ENCODE measurements at places on chromosomes 13 and 19. TPM values are rescaled to one million over a fixed set of nuclear protein-coding genes. Genes with fewer than 3 reads are reported as not detected.

DNA sequence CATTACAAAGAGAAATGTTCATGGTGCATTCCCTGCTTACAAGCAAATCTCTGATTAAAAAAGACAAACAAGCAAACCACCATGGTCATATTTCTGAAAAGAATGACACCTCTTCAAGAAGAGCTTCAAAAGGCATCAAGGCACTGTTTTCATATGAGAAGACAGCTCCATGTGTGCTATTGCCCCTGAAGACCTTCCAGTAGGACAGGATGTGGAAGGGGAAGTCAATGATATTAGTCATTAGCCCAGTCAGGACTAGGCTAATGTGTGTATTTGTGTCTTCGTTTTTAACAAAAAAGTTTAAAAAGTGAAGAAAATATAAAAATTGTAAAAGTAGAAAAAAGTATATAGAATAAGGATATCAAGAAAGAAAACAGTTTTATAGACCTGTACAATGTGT lies 534.7 kb upstream of the ARGLU1 start:
- DNase-seq = no peak

GRCh38 chr19:17393002-17393401 lies 994 bp downstream of the CCDC194 start:
- DNase-seq = no peak

GRCh38 chr19:38135150-38135998 lies 88.6 kb downstream of the DPF1 start:
- no peak for DNase-seq

Gene LGALS7B
- not detected for total RNA-seq

- DNase-seq = no peak
Measured at GRCh38 chr13:76012091-76012721, 376.1 kb downstream of the LMO7 start.

DNA sequence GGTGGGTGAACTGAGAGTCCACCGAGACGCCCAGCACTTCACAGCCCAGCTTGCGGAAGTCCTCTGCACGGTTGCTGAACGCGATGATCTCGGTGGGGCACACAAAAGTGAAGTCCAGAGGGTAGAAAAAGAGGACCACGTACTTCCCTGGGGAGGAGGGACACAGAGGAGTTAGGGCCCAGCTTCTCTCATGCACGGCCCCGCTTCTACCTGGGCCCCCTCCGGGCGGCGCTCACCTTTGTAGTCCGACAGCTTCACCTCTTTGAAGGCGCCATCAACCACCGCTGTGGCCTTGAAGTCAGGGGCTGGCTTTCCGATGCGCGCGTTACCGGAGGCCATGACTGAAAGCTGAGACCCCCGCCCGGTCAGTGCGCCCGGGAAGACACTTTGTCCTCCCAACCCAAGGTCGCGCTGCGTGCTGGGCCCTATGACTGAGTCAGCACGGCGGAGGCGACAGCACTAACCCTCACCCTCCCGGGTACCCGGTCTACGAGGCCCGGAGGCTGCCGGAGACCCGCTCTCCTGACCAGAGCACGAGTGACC lies 606 bp downstream of the PRDX2 start:
- DNase-seq = no peak

- no peak for DNase-seq
Measured at GRCh38 chr13:99686944-99687411, 185.7 kb downstream of the TM9SF2 start.

Gene FXYD3
- total RNA-seq = not detected

- DNase-seq = no peak
Measured at GRCh38 chr13:48233046-48233888, at the start of gene ITM2B. Gene ITM2B, plus strand, starts transcription at chr13:48233206. Its CDS starts 155 bp downstream, at chr13:48233361.

Gene CEACAM6
- not detected for total RNA-seq

- DNase-seq = no peak
Measured at GRCh38 chr13:102645701-102646100, 48.9 kb downstream of the TPP2 start.

Gene FPR2
- not detected for total RNA-seq

Gene ARHGAP33
- total RNA-seq = 5.0 TPM

DNA sequence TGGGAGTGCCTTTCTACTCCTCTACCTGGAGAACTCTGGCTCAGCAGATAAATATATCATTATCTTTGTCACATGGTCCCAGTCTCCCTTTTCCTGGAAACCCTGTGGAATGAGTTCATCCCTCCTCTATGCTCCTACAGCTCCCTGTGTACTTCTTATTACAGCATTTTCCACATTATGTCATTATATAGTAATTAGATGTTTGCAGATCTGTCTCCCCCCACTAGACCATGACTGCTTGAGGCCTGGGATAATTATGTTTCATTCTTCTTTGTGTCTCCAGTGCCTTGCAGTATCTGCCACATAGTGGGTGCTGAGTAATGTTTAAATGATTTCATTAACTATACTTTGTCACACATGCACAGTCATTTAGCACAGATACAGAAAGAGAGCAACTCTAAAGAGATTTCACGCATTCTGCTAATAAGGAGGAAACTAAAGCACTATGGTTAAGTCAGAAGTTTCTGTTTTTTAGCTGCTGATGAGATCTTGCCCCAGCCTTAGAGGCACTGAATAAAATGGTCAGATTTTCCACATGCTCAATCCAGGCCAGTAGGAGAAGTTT lies 66.1 kb upstream of the DIAPH3 start:
- DNase-seq = no peak

GRCh38 chr19:56084835-56085536 lies 36.1 kb downstream of the ZNF787 start:
- DNase-seq = no peak

Gene CUL4A
- 109 TPM for total RNA-seq

Gene F10
- total RNA-seq = not detected

Gene PRSS57
- total RNA-seq = not detected

DNA sequence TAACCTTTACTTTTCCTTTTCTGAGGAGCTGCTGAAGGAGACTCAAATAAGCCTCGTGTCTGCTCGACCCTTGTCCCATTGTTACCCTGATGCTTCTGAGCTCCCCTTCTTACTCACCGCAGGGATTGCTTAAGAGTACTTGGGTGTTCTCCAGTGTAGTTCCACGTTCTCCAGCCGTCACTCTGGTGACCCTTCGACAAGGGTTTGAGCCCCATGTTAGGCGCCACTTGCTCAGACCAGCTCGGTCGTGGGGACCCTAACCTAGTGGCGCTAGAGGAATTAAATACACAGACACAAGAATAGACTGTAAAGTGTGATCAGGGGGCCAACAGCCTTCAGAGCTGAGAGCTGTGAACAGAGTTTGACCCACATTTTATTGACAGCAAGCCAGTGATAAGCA lies 10.3 kb downstream of the ZNF480 start:
- no peak for DNase-seq

DNA sequence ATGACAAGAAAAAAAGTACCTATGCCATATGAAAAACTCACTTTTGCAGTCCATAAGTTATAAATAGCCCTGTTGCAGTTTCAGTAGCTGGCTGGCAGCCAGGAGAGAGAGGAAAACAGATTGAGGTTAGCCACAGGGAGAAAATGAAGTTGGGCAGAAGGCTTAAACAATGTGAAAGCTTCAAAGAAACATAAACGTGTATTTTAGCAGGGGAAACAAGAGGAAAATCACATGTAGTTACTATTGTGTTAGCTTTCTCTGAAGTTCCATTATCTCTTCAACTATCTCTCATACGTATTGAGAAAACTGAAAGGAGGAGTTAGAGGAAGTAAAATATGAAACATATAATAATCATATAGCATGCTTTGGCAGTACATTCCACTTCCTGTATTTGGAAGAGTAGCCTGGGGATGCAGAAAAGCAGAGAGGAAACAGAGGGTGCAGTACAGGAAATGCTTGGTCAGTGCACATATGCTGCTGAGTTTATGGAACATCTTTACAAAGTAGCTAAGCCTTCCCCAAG lies 1551.1 kb downstream of the EFNB2 start:
- DNase-seq = peak; percentile 52
